Hematopoietic multipotent progenitor cell (in vitro differentiated cells): ENCODE measurements at places on chromosomes 11 and 22.

DNA sequence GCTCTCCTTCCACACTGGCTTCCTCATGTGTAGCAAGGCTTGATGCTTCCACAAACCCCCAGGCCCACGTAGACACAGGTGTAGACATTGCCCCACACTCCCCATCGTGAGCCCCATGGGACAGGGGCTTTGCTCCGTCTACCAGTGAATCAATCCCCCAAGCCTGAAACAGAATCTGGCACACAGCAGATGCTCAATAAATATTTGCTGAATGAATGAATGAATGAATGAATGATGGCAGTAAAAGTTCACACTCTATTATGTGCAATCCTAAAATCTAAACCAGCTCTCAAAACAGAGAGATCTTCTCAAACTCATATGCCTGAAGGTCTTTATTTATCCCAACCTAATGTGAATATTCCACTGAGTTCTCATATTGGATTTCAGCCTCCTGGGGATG lies 69.9 kb downstream of the MN1 start:
- no peak for DNase-seq

GRCh38 chr11:8956860-8957259 lies 7.4 kb downstream of the TMEM9B start:
- DNase-seq, result no peak

DNA sequence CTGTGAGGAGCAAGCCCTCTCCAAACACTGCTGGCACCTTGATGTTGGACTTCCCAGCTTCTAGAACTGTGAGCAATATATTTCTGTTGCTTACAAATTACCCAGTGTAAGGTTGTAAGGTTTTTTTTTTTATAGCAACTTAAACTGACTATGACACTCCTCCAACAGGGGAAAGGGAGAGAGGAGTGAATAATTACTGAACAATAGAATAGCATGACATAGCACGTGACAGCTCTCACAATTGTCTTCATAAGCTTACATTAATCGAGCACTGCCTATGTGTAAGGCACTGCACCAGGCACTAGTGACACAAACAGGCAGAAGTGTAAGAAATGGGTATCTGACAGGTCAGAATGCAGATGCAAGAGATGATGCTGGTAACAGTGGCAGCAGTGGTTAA lies 136.9 kb downstream of the FAT3 start:
- no peak for DNase-seq

- DNase-seq, result no peak
Observed at GRCh38 chr22:39627865-39628562, 57.5 kb downstream of the CACNA1I start.

DNA sequence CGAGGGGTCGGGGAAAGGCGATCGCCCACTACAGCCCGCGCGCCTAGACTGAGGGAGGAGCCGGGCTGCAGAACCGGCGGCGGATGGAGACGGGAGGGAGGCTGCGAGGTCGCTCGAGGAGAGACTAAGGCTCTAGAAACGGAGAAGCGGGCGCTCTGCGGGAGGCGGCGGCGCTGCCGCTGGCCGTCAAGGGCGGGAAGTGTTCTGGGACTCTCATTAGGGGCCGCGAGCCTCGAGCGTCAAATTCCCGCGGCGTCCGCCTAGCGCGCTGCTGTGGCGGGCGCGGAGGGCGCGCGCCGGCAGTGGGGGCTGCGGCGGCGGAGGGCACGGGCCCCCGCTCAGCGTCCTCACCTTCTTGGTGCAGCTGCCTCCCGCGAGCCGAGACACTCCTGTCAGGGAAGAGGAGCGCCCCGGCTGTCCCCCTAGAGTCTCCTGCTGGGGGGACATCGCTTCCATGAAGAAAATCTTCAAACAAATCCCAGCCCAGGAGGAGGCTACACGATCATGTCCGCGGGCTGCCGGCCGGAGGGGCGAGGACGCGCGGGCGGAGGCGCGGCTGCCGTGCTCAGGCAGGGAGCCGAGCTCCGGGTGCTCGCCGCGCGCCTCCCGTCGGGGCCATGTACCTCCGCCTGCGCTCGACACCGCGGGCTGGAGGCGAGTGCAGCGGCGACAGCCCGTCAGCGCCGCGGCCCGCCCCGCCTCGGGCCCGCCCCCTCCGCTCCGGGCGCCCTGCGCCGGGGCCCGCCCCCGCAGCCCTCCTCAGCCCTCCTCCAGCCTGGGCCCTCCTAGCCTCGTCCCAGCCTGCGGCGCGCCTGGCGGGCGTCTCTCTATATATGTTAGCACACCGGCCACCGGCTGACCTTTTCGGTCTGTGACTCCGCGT lies at the start of gene ARHGAP20:
TSS of gene ARHGAP20 (minus strand) at position 662 of the 883 bp plus-strand sequence. CDS start at position 456, 206 bp downstream.
- DNase-seq, result peak; percentile 67

DNA sequence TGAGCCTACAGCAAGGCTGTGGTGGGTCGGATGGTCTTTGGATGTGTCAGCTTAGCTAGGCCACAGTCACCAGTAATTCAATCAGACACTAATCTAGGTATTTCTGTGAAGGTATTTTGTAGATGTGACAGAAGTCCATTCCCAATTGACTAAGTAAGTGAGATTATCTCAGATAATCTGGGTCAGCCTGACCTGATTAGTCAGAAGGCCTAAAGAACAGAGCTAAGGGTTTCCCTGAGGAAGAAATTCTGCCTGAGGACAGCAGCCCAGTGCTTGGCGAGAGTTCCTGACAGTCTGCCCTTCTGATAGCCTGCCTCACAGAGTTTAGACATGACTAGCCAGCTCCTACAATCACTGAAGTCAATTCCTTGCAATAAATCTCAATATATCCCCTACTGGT lies 28.7 kb downstream of the GUCD1 start:
- no peak for DNase-seq

GRCh38 chr11:39174965-39175364 lies 2284.5 kb downstream of the LRRC4C start:
- DNase-seq, result no peak

- DNase-seq, result no peak
Observed at GRCh38 chr11:116169776-116170175, 603.0 kb downstream of the BUD13 start.

GRCh38 chr11:120316880-120317688 lies 8.0 kb upstream of the TLCD5 start:
- DNase-seq, result no peak

GRCh38 chr11:4727171-4727570 lies 22.6 kb downstream of the MMP26 start:
- DNase-seq, result no peak

DNA sequence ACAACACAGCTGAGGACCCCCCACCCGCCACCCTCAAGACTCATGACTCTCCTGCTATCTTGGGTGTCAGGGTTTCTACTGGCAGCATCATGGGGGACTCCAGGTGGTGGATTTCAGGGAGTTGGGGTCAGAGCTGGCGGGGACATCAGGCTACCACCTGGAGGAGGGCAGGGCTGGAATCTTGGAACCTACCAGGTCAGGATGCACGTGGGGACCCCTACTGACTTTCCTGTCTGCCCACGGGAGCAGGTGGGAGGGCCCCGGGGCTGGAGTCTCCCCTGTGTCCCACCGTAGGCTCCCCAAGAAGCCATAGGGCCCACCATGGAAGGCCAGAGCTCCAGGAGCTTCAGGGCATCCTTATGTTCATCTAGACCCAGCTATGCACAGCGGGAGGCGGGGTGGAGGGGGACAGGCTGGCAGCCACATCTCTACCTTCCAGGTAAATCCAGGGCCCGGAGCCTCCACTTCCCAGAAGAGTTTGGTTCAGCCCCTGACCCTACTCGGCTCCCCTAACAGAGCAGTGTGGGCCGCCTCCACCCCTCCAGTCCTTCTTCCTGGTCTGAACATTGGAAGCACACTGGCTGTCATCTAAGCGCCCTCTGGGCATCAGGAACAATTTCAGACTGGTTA lies 10.0 kb downstream of the SLC37A2 start:
- DNase-seq, result no peak

GRCh38 chr11:2175659-2176058 lies 4.0 kb upstream of the TH start:
- no peak for DNase-seq

GRCh38 chr11:65700399-65700798 lies 11.7 kb upstream of the KAT5 start:
- DNase-seq, result no peak

GRCh38 chr11:69307871-69308431 lies 14.0 kb downstream of the MYEOV start:
- DNase-seq, result no peak

DNA sequence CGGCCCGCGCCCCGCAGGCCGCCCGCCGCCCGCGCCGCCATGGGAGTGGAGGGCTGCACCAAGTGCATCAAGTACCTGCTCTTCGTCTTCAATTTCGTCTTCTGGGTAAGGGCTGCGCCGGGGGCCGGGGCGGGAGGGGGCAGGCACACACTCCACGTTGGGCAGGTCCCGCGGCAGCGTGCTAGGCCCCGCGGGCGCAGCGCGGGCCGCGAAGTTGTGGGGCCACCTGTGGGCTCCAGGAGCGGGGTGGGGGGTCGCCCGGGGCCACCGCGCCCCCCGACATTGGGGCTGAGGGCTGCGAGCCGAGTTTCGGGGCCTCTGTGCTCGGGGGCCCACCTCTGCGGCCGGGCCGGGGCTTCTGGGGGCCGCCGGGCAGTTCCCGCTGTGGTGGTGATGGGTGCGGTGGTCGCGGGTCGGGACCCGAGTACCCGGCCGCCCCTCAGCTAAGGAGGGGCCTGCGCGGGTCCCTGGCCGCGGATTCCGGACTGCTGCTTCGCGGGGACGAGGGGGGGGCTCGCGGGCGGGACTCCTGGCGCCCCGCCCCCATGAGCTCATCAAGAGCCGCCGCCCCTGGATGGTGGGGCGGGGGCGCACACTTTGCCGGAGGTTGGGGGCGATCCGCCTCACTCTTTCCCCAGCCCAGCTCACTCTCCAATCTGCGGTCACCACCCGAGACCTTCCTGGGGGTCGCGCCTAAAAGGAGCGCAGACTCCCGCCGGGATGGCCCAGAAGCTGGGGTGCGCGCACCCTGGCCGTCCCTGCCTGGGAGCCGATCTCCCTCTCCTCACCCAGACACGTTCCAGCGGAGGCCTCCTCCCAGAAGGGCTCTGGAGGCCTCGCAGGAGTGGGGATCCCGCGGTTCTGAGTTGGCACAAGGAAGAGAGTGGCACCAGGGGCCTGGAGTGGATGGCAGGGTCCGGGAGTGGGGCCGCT lies 667 bp downstream of the CD81 start:
- DNase-seq, result peak; percentile 54

DNA sequence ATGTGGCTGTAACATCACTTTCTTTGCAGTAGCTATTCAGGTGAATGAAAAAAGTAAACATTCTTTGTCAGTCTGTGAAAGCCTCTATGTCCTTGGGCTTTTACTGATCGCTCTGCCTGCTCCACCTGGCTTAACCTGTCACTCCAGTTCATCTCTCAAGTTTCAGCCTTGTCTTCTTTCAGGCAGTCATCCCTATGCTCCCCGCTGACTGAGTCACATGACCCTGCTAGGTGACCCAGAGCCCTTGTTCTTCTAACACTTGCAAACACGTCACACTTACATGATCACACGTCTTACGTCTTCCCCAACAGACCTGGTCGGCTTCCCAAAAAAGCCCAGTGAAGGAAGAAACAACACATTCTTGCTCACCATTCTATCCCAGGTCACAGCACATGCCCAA lies 499.3 kb upstream of the TENM4 start:
- no peak for DNase-seq

DNA sequence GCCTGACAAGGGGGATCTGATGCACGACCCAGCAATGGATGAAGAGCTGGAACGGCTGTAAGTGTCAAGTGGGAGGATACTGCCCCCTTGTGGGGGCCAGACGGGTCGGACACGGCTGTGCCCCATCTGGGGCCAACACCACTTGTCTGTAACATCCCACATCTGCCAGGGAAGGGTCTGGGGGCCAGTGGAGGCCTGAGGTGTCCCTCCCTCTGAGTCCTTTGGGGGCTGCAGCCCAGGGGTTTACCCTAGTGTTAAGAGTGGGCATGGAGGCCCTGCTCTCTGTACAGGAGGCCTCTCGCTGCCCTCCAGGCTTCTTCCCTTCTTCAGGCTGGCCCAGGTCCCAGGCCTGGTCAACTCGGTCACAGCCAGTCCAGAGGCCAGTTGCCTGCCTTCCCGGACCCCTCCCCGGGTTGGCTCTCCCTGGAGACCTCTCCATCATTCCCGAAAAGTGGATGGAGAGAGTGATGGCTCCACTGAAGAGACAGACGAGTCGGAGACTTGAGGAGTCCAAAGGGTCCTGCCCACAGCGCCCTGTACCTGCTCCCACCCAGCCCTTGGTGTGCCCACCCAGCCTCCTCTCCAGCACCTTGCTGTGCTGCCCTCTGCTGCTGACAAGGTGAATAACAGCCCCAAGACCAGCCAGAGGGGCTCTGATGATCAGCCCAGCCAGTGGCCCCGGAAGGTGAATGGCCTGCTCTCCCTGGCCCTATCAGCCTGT lies 15.4 kb downstream of the ARFGAP2 start:
- DNase-seq, result peak; percentile 31

DNA sequence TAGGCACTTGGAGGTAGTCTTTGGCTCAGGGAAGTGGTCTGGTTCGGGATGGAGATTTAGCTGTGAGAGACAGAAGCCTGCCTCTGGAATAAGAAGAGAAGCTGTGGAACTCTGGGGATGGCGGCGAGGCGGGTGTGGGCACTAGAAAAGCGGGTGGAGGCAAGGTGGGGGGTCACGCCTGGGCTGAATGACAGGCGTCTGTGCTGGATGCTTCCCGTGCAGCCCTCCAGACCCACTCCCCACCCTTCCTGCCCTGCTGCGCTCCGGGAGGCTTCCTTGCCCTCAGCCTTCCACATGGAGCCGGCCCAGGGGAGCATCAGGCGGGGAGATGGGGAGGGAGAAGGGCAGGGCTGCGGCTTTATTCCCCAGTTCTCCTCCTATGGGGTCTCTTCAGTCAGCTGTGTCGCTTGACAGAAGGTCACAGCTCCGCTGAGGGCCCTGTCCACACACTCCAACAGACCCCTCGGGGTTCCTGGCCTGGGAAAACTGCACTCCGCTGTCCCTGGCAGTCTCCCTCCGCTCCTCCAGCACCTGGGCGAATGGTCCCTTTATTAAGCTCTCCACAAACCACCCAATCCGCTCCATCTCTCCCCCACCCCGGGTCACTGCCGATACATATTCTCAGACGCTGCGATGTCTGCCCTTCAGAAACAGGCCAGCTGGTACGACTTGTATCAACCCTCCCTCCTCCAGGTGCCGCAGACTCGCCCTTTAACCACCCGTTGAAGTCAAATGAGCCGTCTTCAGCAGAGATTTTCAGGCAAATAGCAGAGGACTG lies 6.2 kb downstream of the DNAJB13 start:
- no peak for DNase-seq

DNA sequence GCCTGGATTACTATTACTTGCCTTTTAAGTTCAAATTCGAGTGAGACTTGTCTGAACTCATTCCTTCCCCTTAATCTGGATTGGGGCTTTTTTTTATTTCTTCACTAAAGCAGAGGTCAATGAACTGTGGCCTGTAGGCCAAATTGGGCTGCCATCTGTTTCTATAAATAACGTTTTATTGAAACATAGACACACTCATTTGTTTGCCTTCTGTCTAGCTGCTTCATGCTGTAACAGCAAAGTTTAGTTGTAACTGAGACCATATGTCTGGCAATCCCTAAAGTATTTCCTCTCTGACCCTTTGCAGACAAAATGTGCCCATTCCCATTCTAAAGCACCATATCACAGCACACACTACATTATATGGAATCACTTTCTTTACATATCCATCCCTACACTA lies 207.9 kb upstream of the ISX start:
- DNase-seq, result no peak

DNA sequence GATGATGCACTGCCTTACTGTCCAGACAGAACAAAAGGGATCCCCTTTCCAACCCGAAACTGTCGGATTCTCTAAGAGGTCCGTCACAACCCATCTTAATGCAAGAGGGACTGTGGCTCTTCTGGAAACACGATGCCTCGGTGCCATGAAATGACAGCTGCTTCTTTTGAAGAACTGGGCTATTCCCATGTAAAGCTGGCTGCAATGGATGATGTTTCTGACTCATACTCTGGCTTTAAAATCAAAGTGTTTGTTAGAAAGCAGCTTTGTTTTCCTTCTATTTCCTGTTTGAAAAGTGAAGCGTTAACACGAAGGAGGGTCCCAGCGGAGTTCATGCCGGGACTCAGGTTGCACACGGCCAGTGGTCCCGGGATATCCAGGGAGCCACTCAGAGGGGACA lies 3.1 kb downstream of the TP53AIP1 start:
- no peak for DNase-seq
